Bone marrow (tissue), 2 donors: ENCODE measurements at places on chromosomes 16 and 17.

- no peak for DNase-seq
Observed at GRCh38 chr17:17035490-17035889, 6.8 kb upstream of the MPRIP start.

DNA sequence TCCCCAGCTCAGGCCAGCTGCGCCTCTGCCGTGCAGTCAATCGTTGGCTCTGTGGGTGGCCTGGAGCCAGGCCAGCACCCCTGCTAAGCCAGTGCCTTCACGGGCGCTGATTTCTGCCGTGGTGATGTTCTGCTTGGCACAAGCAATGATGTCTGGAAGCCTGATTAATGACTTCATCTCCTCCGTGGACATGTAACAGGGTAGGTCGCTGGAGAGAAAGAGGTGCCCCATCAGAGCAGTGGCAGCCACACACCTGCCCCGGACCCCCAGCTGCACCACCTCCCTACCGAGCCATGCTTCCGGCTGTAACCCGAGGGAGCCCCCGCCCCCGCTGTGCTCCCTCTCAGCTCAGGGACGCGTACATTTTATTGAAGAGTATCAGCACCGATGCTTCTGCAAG, 1.9 kb downstream of the ARL16 start:
- no peak for DNase-seq

DNA sequence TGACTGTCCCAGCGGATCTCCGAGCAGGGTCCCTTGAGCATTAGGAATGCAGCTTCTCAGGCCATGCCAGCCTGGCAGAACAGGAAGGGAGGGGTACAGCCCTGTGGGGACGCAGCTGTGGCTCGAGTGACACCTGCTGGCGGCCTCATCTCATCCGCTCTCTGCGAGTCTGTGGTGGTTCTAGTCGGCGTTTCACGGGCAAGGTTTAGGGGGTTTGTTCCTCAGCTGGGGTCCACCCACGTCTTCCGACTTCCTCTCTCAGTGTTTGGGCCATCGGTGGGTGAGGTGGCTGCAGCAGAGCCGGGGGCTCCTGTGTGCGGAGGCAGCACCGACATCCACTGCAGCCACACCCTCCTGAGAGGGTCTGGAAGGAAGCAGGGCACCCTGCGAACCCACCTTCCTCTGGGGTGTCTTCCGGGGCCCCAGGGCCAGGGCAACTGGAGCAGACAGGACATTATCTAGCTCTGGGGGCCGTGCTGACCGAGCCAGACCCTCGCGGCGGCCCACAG, 33.3 kb downstream of the JPH3 start:
- peak; percentile 34 for DNase-seq

- no peak for DNase-seq
Observed at GRCh38 chr16:20868890-20869289, 31.3 kb downstream of the DCUN1D3 start.

DNA sequence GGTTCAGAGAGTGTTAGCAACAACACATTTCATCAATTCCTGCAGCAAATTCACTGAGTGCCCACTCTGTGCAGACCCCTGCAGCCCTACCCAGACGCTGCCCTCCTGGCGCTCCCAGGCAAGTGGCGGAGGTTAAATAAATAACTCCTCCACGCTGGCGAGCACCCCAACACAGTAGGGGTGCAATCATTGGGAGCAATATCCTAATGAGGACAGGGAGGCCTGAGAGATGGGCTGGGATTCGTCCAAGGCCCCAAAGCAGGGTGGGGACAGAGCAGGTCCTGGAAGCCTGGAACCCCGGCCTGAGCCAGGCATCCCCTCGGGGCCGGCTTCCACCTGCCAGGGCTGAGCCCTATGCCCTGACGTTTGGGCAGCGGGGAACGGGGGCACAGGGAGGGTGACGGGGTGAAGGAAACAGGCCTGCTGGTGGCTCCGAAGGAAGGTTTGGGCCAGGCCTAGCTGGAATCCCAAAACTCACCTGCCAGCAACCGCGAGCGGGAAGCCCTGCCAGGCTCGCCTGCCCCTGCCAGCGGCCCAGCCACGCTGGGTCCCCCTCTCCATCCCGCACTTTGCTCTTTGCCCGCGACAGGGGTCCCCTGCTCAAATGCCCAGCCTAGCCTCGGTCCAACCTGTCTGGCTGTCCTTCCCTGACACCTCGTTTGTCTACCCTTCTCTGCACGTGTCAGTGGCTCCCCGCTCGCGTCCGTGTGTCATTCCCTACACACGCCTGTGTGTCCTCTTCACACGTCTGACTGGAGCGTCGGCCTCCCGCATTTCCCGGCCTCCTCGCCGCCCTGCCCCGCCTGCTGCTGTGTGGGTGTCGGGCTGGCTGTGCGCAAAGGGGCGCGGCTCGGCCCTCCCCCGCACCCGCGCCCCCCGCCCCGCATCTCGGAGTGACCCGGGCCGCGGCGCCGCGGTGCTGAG, 721 bp upstream of the BEAN1 start:
- no peak for DNase-seq

GRCh38 chr17:20281860-20282259, 185.5 kb downstream of the LGALS9B start:
- no peak for DNase-seq

DNA sequence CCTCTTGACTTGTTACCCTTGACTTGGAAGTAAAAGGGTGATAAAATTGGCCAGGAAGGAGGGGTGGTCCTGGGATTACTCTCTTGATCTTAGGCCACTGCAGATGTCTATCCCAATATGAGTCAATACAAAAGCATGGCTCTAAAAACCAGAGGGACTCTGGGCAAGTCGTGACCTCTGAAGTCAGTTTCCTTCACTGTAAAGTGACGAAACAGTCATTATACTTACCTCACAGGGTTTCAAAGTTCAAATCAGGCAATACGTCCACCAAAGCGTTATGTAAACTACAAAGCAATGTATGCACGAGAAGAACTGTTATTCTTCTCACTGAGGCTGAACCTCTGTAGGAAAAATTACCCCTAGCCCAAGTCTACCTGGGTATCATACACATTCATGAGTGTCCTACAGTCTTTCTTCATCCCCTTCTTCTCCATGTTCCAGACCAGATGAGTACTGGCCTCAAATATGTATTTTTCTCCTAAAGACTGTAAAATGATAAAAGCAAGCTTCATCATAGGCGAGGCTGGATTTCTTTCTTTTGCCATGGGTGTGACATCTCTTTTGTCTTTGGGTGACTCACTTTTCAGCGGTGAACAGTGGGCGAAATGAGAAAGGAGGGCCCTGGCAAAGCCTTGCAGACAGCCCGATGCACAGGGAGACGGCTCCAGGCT, 34.5 kb upstream of the CLEC18B start:
- DNase-seq, result no peak

GRCh38 chr17:57102122-57102521, 17.1 kb downstream of the AKAP1 start:
- DNase-seq, result peak; percentile 75

DNA sequence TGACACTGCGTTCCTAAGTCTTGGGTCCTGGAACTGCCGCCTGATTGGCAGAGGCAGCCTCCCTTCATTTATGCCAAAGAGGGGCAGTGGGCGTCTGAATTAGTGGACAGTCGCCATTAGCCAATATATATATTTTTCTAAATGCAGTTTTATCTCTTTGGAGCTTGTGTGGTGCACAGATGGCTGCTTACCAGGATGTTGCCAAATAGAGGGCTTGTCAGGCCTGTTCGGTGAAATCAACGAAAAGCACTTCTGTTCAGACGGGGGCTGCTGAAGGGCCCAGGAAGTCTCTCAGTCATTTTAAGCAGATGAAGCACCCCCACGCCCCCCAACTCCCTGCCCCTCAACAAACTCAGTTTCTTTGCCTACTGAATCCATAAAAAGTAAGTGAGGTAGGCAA, 66.0 kb downstream of the RAP1GAP2 start:
- DNase-seq, result no peak

- DNase-seq, result peak; percentile 24
Observed at GRCh38 chr16:10828851-10829366, 10.3 kb upstream of the TVP23A start.

DNA sequence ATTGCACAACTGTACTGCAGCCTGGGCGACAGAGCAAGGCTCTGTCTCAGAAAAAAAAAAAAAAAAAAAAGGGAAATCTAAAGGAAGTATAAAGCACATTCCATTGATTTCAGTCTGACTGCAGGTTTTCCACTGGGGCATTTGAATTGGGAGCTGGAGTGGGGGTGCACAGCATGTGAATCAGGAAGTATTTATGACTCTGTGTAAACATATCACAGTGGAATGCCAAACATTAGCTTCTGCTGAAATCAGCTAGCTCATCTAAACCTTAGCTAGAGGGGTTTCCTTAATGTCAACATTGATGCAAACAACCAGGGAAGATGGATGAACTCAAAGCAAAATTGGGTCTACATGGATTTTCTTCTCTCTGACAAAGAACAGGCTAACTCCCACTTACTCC, 641.0 kb upstream of the EEF2KMT start:
- no peak for DNase-seq

DNA sequence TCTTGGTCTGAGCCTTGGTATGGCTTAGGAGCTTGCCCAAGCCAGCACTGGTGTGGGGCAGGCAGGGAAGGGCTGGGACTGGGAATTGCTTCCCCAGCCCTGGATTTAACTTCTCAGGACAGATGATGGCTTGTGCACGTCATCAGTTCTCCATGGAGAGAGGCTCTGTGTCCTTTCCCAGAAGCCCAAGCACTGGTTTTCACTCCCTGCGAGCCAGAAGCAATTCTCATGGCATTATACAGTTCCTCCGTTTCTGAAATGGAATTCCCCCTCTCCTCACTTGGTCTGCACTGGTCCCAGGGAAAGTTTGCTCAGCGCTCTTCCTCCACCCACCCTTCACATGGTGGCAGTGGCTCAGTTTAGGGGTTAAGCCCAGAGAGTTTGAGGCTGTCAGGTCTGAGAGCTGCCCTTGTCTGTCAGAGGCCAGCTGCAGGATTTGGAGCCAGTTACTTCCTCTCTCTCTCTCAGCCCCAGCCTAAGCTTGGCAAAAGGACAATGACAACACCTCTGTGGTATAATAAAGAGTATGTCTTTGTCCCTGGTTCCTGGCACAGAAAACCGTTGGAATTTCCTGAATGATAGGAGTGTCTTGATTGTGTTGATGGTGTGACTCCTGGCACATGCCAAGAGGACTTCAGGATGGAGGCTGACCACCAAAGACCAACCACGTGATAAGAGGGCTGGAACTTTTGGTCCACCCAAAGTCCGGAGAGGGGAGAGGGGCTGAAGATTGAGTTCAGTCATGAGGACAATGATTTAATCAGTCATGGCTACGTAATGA, 219.6 kb upstream of the TNRC6C start:
- DNase-seq, result no peak

GRCh38 chr16:29701214-29701555, 22.2 kb downstream of the QPRT start:
- DNase-seq, result no peak

GRCh38 chr17:30021708-30022317, 80.4 kb downstream of the EFCAB5 start:
- DNase-seq, result peak; percentile 11

DNA sequence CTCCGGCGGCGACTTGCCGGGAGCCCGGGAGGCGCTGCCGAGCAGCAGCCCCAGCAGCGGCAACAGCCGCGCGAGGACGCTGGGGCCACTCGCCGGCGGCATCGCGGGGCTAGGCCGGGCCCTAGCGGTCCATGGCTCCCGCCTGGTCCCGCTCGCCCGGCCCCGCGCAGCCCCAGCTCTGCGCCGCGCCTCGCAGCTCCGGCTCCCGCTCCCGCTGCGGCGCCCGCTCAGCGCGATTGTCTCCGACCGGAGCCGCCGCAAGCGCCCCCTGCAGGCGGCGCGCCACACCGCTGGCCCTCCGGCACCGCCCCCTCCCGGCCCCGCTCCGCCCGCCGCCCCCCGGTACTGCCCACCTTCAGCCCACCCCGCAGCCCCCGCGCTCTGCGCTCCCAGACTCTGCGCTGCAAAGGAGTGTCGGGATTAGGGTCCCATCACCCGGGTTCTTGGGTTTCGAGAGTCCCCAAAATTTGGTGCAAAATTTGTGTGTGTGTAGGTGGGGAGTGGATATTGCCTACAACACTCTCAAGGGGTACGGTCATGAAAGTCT, at the start of gene FAM171A2:
FAM171A2 (minus strand) TSS at position 241 of the 547 bp plus-strand sequence; CDS start at position 102, 139 bp downstream.
- peak; percentile 28 for DNase-seq

- no peak for DNase-seq
Observed at GRCh38 chr17:83152227-83152744, 72.9 kb downstream of the METRNL start.

DNA sequence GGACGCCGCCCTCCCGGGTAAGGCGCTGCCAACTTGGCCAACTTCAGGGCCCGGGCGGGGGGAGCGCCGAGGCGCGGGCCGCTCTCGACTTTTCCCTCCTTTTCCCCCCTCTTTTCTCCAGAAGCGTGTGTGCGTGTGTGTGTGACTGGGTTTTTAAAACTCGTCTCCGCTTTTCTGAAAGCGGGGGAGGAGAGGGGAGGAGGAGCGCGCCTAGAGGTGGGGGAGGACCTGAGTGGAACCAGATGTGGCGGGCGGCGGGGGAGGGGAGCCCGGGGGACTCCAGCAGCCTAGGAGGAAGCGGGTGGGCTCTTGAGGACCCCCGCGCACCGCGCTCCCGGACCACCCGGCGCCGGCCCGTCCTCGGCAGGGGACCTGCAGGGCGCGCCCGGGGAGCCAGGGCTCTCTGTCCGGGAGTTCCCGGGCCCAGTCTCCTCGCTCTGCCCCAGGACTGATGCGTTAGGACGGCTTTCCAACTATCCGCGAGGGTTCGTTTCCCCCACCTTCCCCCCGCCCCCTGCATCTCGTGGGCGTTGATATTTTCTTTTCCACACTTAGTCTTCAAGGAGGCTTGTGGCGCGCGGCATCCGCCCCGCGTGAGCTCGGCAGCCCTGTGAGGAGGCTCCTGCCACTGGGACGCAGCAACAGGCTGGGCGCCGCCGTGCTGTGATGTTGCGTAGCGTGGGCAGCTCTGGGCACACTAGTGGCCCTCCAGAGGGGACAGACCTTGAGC, 599 bp downstream of the MRC2 start:
- DNase-seq, result peak; percentile 31

GRCh38 chr17:43025766-43026537, 921 bp downstream of the RND2 start:
- no peak for DNase-seq

DNA sequence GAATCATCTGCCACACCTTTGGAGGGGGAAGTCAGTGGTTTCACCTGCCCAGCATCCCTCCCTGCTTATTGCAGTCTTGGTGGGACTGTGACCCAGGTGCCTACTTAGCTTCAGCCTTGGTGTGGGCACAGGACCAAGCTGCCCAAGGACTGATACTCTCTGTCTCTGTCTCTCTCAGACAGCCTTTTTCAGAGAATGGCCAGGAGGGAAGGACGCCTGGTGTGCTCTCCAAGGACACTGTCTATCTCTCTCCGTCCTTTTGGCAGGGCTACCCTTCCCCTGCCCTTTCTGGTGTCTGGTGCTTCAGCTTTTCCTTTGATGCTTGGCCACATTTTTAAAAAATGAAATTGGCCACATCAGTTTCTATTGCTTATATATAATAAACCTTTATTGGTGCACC, 19.6 kb downstream of the PIK3R6 start:
- no peak for DNase-seq

- no peak for DNase-seq
Observed at GRCh38 chr17:27990100-27990499, 52.4 kb upstream of the NLK start.

- DNase-seq, result no peak
Observed at GRCh38 chr16:35734728-35735402, 2275.5 kb downstream of the TP53TG3F start.
